Omental fat pad (tissue), 4 donors: ENCODE measurements at places on chromosomes 7 and 10.
A peak's percentile ranks its signal among the peaks of the same experiment; 100 is the strongest.

DNA sequence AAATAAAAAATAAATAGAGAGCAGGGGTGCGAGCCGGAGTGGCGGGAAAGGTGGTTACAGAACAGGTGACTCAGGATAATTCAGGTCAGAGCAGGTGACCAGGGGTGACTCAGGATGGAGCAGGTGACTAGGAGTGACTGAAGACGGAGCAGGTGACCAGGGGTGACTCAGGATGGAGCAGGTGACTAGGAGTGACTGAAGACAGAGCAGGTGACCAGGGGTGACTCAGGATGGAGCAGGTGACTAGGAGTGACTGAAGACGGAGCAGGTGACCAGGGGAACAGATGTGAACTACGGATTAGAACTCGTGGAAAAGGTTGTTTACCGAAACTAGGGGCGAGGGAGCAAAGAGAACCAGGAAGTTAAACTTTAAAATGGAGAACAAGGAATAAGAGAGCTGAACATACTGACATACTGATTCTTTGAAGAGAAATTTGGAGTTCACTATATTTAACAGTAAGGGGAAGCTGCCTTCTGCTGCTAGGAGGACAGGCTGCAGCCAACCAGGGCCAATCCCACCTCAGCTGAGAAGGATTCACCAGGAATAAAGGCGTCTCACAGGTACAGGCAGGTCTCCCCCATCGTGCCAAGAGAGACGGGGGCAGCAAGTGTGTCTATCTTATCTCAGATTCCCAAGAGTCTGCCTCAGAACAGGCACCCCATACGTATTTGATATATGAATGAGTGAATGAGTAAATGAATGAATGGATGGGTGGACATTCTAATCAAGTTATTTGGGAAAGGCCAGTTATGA lies 101.3 kb downstream of the CPXM2 start:
- no peak for DNase-seq

DNA sequence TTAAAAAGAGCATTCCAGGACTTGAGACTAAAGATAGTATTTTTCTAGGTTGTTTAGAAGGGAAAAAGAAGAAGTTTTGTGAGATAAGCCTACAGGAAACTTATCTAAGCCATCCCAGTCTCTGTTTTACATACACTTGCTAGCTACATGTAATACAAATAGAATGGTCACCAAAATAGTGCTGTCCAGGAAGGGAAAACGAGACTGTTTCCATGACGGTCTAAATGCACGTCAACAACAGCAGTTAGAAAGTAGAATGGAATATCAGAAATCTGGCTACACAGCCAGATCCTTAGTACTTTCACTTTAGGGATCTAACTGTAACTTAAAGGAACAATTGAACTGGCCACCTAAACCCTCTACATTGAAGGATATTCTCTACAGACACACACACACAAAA lies 117.6 kb downstream of the TSPAN12 start:
- DNase-seq: no peak

- no peak for DNase-seq
Observed at GRCh38 chr10:48731654-48732053, 47.0 kb downstream of the WDFY4 start.

- no peak for DNase-seq
Observed at GRCh38 chr7:5360971-5361370, 62.7 kb downstream of the TNRC18 start.

- no peak for DNase-seq
Observed at GRCh38 chr10:59517996-59518395, 155.6 kb upstream of the FAM13C start.

GRCh38 chr10:3803295-3803926 lies 18.4 kb upstream of the KLF6 start:
- no peak for DNase-seq

DNA sequence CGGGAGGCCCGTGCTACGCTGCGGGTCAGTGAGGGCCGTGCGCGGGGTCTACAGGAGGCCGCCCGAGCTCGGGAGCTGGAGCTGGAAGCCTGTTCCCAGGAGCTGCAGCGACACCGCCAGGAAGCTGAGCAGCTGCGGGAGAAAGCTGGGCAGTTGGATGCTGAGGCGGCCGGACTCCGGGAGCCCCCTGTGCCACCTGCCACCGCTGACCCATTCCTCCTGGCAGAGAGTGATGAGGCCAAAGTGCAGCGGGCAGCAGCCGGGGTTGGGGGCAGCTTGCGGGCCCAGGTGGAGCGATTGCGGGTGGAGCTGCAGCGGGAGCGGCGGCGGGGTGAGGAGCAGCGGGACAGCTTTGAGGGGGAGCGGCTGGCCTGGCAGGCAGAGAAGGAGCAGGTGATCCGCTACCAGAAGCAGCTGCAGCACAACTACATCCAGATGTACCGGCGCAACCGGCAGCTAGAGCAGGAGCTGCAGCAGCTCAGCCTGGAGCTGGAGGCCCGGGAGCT lies 7.0 kb downstream of the LZTS2 start:
- no peak for DNase-seq

GRCh38 chr10:112429147-112429546 lies 17.6 kb downstream of the ZDHHC6 start:
- no peak for DNase-seq

DNA sequence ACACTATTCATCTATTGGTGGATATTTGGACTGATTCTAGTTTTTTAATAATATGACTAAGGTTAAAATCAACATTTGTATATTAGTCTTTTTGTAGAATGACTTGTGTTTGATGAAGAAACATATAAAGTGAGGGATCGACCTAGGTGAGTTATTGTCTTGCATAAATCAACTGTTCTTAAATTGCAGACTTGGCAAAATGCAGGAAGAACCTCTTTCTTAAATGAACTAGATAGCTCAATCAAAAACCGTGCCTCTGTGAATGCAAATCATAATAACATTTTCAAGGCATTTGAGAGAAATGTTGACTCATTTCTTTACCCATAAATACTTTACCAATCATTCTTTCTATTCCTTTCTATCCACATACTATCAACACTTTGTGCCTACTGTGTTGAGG lies 101.5 kb upstream of the ANK3 start:
- DNase-seq: no peak

GRCh38 chr10:78919181-78919966 lies 149.4 kb upstream of the ZMIZ1 start:
- no peak for DNase-seq

- DNase-seq: no peak
Observed at GRCh38 chr10:72796042-72796441, 97.5 kb upstream of the OIT3 start.

- DNase-seq: no peak
Observed at GRCh38 chr10:88979153-88979562, 11.4 kb upstream of the FAS start.

DNA sequence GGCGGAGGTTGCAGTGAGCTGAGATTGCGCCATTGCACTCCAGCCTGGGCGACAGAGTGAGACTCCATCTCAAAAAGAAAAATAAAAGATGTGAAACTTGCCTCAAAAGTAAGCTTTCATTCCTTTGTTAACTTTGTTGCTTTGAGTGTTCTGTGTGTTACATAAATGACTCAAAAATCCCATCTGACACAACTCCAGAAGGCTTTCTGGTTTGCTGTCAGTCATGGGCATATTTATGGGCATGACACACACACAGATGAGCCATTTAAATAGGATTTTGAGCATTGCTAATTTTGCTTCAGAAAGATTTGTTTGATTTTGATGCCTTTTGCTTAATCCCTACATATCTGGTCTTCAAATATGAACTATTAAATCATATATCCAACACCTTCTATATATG lies 82.6 kb downstream of the CACNB2 start:
- DNase-seq: no peak

GRCh38 chr7:119748991-119749390 lies 524.0 kb upstream of the KCND2 start:
- DNase-seq: no peak

GRCh38 chr10:121078672-121079102 lies 227.5 kb downstream of the WDR11 start:
- peak; percentile 43 for DNase-seq

- DNase-seq: no peak
Observed at GRCh38 chr7:146387140-146387539, 270.5 kb downstream of the CNTNAP2 start.

DNA sequence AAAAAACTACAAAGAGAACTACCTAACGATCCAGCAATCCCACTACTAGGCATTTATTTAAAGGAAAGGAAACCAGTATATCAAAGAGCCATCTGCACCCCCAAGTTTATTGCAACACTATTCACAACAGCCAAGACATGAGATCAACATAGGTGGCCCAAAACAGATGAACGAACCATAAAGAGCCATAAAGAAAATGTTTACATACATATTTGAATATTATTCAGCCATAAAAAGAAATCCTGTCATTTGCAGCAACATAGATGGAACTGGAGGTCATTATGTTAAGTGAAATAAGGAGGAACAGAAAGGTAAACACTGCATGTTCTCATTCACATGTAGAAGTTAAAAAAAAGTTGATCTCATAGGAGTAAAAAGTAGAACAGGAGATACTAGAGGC lies 15.6 kb upstream of the SLC26A3 start:
- DNase-seq: no peak

DNA sequence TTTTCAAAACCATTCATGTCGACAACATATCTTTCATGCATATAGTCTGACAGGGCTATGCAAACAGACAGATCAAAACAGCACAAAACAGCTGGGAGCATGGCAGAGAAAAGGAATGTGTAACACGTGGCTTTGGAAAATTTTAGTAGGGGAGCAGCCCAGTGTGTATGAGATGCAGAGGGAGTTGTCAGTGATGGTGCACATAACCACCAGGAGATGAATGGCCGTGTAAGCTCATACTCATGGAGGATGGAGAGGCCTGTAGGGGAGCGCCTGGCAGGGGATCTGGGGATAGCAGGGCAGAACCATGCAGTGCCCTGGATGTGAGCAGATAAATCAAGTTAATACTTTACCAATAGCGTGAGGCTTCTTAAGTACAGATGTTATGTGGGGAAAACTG lies 45.7 kb downstream of the RHOBTB1 start:
- no peak for DNase-seq
